LoVo (cell line): ENCODE measurements at places on chromosomes 13 and 19.

- no peak for DNase-seq
Observed at GRCh38 chr19:55197528-55197927, 11.8 kb downstream of the PTPRH start.

- DNase-seq, result no peak
Observed at GRCh38 chr13:48829536-48829935, 146.2 kb upstream of the FNDC3A start.

DNA sequence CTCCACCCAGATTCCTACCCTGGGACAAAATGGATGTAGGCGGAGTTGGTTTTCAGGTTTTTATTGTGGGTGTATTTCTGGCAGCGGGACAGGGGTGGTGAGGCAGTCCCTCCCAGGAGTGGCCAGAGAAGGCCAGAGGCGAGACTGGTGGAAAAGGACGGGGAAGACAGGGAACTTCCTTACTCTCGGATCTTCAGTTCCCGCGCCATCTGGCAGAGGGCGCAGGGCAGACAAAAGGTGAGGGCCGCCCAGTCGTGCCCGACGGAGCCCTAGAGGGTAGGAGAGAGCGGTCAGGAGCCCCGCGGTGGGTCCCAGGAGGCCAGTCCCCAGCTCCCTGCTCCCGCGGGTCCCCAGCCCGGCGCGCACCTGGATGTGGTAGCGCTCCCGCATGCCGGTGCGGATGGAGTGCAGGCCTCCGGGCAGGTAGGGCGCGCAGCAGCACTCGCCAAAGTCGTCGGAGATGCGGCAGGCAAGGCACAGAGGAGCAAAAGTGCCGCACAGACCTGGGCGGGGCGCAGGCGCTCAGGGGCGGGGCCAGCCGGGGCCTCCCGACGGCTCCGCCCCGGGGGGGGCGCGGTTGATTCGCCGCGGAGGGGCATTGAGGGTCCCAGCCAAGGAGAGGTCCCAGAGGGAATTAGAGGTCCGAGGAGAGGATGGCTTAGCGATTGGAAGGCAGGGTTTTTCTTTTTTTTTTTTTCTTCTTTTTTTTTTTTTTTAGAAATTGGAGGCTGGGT, 3.0 kb downstream of the CNFN start:
- peak; percentile 91 for DNase-seq

GRCh38 chr13:25691654-25692053, 319.9 kb downstream of the ATP8A2 start:
- DNase-seq, result no peak

GRCh38 chr19:55246462-55247451, 12.1 kb downstream of the PPP6R1 start:
- DNase-seq, result no peak

GRCh38 chr19:32189956-32190706, 155.3 kb upstream of the ZNF507 start:
- no peak for DNase-seq

GRCh38 chr13:33323801-33324510, 38.4 kb upstream of the STARD13 start:
- no peak for DNase-seq

GRCh38 chr13:45064889-45065288, 55.4 kb upstream of the GTF2F2 start:
- no peak for DNase-seq

- no peak for DNase-seq
Observed at GRCh38 chr13:38685974-38686576, 802 bp upstream of the FREM2 start.

DNA sequence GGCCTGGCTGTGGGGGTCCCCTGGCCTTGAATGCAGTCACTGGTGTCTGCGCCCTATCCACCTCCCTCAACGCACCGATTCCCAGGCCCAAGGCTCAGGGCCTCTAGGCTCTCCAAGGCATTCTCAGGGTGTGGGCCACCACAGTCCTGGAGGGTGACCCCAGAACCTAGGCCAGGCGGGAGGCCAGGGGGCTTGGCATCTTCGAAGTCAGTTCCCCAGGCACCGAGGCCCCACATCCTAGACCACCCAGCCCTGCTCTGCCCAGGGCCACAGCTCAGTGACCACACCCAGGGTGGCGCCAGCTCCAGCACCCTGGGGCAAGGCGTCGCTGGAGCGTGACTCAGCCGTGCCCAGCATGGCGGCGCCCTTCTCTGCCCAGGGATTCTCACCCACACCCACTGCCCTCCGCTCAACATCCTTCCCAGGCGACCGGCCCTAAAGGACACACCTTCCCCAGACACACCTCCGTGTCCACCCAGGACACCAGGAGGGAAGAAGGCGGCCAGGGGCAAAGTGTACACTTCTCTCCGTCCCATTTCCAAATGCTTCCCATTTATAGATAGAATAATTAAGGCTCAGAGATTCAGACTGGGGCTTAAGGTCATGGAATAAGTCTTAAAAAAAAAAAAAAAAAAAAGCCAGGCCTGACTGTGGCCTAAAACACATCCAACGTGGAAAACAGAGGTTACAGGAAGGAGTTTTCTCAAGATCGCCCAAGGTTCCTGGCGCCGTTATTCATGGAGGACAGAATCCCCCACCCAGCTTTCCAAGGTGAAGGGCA, 36.4 kb upstream of the NANOS3 start:
- DNase-seq, result peak; percentile 91

GRCh38 chr13:26340807-26341206, 86.9 kb downstream of the CDK8 start:
- no peak for DNase-seq

DNA sequence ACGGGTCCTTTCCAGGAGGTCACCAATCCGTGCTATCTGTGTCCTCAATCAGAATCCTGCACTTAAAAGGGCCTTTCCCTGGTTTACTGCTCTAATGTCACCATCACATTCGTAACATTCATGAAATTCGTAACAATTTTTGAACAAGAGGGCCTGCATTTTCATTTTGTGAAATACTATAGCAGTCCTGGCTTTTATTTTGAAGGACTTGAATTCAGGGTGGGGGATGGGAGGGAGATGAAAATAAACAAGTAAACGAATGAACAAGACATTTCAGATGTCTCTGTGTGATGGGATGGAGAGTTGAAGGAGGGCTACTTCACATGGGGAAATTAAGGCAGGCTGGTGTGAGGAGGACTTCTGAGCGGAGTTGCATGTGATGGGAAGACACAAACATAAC, 281.0 kb downstream of the TSHZ3 start:
- DNase-seq, result no peak

DNA sequence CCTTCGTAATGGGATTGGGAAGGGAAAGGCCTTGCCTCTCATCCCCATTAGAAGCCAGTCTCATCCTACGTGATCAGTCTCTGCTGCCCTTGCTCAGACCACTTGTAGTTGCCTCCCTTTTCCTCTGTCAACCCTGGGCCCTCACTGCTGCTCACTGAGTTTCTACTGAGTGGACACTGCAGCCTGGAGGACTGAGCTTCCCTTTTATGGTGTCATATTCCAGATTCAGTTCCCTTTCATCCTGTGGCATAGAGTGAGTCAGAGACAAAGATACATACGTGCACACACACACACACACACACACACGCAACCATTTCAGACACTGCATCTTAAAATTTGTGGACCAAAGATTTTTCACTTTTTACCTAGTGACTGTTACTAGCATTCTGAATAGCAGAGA, 56.6 kb downstream of the COG3 start:
- DNase-seq, result no peak

DNA sequence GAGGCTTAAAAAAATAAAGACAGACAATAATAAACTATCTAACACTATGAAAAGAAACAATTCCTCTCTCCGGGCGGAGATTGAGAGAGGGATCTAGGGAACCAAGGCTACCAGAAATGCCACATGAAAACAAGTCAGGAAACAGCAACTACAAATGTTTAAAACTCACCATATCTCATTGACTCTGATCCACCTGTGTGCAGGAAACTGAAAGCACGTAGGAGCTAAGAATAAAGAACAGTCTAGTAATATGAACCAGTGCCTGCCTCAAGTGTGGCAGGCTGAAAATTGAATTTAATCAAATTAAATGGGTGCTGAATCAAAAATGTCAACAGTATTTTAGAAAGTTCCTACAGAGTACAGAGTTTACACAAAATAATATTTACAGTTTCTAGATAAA, 1701.0 kb downstream of the SLITRK5 start:
- no peak for DNase-seq

GRCh38 chr13:41203810-41204209, 9.4 kb upstream of the KBTBD7 start:
- DNase-seq, result no peak

DNA sequence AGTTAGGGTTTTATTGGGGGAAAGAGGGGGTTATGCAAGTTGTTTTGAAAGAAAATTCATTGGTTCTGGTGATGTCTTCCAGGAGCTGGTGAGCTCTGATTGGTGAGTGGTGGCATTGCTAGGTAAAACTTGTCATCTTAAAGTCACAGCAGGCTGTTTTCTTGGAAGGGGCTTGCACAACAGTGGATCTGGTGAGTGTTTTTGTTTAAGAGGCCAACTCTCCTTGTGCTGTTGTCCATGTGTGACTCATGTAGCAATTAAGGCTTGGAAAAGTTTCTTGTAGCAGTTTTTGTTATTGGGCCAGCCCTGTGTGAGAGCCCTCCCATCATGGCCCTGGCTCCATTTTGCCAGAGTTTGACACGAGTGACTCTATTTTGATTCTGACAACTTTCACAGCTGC, 109.4 kb downstream of the RFC3 start:
- no peak for DNase-seq

GRCh38 chr19:29429021-29429420, 96.8 kb upstream of the VSTM2B start:
- no peak for DNase-seq

- peak; percentile 52 for DNase-seq
Observed at GRCh38 chr13:21672796-21673538, 2.1 kb downstream of the FGF9 start.

DNA sequence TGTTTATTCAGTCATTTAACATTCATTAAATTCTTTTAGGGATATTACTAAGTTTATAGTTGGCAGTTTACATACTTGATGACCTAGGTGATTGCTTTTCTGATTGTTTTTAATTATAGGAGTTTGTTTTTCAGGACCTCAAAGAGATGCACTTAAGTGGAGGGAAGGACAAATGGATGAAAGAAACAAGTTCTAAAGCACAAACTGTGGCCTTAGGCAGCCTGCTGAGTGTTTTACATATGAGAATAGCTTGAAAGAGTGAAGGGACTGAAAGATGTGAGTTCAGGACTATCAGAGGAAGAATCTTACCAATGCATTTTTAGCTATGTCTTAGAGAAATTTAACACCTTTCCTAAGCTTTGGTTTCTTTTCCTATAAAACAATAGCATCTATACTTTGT, 402.6 kb downstream of the KLF12 start:
- DNase-seq, result no peak

GRCh38 chr13:26538363-26539317, 18.8 kb upstream of the WASF3 start:
- DNase-seq, result no peak

DNA sequence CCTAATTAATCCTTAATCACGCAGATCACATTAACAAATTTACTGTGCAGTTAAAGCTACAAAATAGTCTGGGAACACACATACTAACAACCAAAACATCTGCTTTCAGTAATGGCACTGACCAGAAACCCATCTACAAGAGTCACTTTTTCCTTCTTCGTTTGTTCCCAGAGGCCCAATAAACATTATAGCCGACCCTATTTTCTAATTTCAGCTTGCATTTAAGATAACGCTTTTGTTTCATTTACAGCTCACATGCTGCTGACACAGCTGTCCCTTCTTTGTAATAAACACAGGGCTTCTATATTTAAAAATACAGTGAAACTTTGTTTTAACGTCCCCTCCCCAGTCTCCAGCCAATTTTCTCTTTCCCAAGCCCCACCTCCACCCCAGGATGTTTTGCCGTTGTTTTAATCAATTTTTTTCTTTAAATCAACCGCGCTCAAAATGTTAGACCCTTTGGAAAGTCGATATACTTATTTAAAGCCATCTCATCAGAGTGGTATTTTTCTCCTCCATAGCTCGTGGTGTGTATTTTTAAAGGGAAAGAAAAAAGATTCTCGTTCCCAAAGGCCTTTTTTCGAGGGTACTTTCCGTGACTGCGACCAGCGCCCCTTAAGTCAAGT, 1.7 kb upstream of the WBP4 start:
- no peak for DNase-seq

- no peak for DNase-seq
Observed at GRCh38 chr13:29423050-29423449, 172.4 kb downstream of the SLC7A1 start.

GRCh38 chr19:48252609-48253008, 3.1 kb downstream of the CARD8 start:
- no peak for DNase-seq

DNA sequence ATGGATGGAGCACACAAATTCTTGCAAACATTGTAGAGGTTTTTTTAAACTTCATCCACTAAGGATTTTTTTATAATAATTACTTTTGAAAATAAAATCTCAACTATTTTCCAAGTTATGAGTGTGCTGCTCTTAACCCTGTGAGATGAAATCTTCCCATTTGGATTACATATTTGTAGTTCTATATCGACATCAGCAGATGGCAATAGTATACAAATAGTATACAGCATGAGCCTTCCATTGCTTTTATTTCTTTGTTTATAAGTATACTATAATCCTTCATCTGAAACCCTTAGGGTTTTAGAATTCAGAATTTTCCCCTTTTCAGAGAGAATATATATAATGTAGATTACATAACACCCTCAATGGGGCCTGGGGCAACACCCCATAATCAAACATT, 70.5 kb downstream of the GJA3 start:
- DNase-seq, result no peak

DNA sequence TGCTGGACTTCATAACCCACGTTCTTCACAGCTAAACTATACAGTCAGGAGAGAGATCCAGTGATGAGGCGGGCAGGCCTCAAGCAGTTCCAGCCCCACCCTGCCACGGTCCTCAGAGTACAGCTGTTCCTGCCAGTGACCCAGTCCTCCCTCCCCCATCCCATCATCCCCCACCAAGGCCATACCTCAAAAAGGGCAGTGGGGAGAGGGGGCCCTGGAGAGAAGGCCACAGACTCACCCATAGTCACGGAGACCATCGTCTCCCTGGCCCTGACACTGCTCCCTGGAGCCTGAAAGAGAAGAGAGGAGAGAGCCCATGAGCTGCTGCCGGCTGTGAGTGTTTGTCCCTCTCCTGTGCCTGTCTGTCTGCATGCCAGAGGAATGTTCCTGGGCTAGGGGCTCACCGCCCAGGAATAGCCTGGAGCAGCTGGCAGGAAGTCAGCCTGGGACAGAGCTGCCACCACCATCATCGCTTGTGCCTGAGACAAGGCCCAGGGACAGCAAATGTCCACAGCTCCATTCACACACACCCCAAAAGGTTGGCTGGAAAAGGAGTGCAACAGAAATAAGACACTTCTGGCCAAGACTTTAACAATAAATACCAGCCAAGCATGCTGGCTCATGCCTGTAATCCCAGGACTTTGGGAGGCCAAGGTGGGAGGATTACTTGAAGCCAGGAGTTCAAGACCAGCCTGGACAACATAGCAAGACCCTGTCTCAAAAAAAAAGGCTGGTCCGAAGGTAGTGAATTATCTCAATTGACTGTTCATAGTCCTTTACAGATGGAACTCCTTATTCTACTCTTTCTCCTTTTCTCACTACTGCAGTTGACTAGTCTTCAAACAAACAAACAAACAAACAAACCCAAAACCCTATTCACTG, 6.4 kb downstream of the C19orf47 start:
- DNase-seq, result no peak

GRCh38 chr19:8017808-8018207, 12.4 kb upstream of the ELAVL1 start:
- DNase-seq, result no peak

GRCh38 chr13:36601186-36601585, 72.6 kb upstream of the SERTM1 start:
- DNase-seq, result no peak
